ENCODE measurements at places on chromosomes 12 and 14.

GRCh38 chr12:3745152-3745551, 7.8 kb downstream of the CRACR2A start:
- DNase-seq, result no peak

GRCh38 chr14:78479127-78479780, 309.1 kb downstream of the NRXN3 start:
- DNase-seq, result no peak

DNA sequence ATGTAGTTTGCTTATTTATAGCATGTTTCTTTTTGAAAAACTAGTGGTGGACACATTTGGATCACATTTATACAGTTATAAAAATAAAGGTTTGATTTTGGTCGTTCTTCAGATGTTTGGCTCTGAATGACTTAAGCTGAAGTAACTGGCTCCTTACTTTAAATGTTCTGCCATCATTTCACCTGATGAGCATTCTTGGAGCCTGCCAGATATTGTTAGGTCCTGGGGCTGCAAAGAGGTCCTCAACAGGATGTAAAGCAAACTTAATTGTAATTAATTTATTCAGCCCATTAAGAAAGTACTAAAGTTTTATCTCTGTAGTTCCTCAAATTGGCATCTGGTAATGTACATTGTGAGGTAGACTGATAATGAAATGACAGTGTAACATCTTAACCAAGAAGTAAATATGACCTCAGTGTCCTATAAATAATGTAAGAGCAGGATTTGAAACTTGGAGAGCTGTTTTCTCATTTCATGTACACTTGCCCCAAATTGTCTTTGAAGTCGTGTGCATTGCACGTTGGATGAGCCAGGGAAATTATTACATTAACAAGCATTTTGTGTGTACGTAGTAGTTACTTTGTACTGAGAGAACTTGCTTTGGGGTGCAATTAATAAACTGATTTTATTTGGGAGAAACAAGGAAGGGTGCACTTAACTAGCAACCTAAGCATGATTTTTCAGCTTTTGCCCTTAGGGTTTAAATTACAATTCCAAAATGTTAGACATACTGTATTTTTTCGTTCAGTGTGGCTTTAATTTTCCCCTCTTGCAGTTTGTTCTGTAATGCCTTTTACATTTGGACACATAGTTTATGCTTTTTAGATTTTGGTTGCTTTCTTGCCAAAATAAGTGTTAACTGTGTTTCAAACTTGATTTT, 7.5 kb downstream of the EIF5 start:
- DNase-seq, result no peak

DNA sequence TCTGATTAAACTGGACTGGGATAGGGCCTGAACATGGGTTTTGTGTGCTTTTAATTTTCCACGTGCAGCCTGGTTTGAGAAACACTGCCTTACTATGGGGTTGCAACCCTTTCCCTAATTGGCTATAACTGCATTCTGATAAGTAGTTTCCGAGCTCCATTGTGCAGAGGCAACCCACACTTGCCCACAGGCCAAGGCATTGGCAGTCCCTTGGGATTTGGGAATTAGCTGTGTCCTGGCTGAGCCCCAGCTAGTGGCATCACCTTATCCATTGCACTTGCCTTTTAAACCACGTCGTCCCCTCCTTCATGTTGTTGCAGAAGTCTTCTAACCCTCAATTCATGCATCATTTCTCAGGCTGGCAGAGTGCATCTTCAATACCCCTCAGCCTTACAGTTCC, 10.2 kb downstream of the VCPKMT start:
- DNase-seq, result no peak

Data from DMS153 (cell line).